ENCODE measurements at places on chromosomes 11 and 22. TPM values are rescaled to one million over a fixed set of nuclear protein-coding genes. Genes with fewer than 3 reads are reported as not detected.

DNA sequence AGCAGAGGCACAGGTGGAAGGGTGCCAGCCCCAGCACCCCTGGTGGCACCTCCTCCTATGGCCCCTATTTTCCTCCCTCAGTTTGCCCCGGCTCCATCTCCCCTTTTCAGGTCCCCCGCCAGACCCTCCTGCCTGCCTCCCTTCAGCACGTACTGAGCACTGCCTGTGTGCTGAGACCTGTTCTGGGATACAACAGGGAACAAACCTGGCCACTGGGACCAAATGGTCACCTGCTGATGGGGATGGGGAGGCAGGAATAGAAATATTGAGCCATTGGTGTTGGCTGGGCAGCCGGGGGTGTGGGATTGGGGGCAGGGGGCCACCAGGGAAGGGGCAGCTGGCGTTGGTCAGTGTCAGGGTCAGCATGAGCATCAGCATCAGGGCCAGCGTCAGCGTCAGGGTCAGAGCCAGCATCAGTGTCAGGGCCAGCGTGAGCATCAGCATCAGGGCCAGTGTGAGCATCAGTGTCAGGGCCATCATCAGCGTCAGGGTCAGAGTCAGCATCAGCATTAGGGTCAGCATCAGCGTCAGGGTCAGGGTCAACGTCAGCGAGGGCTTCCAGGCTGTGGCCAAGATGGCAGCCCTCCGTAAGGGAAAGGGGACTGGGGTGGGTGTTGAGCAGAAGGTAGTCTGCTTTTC, 7.5 kb downstream of the ZNF74 start:
- DNase-seq = no peak

DNA sequence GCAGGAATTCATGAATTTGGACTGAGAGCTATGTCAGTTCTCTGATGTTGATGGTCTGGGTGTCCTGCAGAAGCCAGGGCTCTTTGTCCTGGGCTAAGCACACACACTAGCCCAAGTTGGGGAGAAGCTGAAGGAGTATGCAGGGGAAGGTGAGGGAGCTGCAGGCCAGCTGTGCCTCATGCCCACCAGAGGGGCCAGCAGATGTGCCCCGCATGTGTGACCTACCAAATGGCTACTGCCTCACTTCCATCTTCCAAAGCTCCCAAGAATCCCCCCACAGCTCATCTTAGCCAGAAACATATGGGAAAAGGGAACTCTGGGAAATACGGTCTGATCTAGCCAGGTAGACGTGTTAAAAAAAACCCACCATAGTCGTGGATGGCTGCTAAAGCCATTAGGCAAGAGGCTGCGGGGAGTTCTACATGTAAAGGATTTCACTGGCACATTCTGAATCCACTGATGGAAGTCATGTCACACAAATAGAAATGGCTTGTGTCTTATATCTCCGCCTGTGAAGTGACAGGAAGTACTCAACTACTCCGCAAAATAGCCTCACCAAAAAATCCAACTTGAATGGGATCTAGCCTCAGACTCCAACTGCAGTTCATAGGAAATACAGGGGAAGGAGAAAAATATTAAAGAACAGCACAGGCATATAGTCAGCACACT, 96.3 kb upstream of the CLMP start:
- DNase-seq = no peak

GRCh38 chr11:14644226-14645014, 816 bp downstream of the PDE3B start:
- peak; percentile 71 for DNase-seq

GRCh38 chr11:119573858-119574257, 150.9 kb upstream of the THY1 start:
- no peak for DNase-seq

DNA sequence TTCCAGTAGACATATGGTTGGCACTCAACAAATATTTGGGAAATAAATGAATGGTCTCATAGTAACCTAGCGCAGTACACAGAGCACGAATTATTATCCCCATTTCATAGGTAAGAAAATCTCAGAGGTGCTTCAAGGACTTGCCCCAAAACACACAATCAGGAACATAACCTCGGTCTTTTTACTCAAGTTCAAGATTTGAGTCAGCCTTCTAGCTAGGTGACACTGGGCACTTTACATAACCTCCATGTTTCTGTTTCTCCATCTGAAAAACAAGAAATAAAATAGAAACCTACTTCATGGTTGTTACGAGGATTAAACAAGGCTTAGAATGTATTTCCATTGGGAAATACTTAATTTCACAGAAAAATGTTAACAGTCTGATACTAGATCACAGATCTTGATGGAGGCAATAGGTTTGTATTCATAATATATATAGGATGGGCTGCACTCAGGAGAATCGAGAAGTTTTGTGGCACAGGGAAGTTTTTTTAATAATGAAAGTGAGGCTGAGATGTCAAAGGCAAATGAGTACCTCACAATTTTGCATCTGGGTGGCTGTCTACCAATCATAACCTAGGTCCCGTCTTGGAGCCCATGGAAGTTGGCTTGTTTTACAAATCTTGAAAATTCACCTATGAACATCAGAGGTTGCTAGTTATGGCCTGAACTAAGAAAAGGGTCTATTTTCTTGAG, 147.4 kb upstream of the ZC3H12C start:
- no peak for DNase-seq

- peak; percentile 84 for DNase-seq
These were observed 21.5 kb upstream of the CBX7 start for GRCh38 chr22:39173787-39174497.

DNA sequence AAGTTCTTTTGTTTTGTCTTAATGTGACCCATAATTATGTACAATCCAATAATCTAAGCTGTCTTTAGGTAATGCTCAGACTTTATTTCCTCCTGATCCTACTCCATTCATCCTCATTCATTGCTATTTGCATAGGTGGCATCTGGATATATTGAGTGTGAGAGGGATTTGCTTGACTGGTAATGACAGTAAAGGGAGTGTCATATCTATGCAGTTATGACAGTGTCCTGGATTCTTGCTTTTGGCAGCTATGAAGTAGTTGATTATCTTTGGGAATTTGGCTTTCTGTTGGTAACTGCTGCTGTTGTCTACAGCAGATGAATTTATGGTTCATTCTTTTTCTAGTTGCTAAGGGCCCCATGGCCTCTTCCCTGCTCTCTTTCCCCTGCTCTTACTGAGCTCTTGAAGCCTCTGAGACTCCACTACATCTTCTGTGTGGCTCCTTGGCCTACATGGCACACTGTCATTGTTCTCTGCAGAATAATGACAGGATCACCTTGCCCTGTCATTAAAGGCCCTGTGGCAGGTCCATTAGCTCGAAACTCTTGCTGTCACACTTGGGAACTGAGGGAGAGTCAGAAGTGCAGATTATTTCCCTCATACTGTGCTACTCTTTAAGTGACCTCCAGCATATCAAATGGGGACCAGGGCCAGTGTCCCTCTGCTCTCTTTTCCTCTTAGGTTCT, 20.1 kb upstream of the ACAT1 start:
- DNase-seq = no peak

- no peak for DNase-seq
These were observed 961.5 kb downstream of the FAM181B start for GRCh38 chr11:81772166-81772565.

DNA sequence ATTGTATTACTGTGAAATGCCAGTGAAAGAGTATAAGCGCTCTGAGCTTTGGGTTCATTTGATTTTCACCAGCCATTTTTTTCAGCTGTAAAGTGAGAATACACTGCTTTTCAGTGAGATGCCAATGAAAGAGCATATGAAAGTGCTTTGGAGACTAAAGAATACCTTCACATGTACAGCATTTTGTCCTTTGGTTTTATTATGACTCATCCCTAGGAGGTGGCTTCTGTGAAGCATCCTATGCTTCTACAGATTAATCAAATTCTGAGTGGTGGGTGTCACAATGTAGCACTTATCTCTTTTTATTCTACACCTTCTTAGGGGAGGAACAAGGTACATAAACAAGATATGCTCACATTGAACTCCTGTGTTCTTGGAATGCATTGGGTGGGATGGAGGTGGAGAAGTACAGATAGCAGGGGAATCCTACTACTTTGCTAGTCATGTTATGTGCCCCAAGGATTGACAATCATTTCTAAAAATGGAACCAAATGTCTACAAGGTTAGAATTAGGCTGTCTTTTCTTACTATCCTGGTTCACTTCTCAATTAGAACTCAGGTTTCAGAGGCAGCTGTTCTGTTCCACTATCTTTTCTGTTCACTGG, 18.7 kb downstream of the TRIM44 start:
- no peak for DNase-seq

DNA sequence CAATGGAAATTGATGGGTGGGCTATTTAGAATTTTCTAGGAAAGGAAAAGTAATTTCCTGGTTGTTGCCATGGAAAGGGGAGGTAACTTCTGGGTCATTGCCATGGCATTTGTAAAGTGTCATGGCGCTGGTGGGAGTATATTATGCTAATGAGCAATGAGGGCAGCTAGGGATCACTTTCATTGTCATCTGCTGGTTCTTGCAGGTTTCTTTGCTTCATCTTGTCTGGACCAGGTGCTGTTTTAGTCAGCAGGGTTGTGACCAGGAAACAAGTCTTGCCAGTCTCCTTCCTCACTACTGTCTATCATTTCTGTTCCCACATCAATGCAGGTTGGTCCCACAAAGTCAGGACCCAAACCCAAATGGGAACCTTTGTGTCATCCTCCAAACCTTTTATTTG, 237.6 kb upstream of the C11orf87 start:
- no peak for DNase-seq

GRCh38 chr22:47091246-47091651, 328.8 kb downstream of the TBC1D22A start:
- DNase-seq = peak; percentile 1

DNA sequence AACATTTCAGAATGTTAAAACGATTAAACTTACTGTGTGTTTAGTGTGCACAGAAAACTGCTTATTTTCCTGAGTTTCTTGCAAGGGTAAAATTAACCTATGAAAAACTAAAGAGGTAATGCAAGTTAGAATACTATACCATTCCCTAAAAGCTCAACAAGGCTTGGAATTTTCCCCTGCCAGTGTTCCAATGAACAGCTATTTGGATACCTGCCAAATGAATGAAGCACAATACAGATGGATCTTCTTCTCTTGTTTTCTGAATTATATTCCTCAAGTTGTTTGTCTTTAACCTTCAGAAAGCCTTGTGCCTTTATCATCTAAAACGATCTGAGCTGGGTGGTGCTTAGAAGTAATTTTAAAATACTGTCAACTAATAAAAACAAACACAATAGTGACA, 204.5 kb downstream of the LRRC4C start:
- DNase-seq = no peak

- DNase-seq = no peak
These were observed 220.8 kb downstream of the RAB38 start for GRCh38 chr11:87954476-87954875.

- no peak for DNase-seq
These were observed 131.2 kb upstream of the RCN1 start for GRCh38 chr11:31959716-31960115.

DNA sequence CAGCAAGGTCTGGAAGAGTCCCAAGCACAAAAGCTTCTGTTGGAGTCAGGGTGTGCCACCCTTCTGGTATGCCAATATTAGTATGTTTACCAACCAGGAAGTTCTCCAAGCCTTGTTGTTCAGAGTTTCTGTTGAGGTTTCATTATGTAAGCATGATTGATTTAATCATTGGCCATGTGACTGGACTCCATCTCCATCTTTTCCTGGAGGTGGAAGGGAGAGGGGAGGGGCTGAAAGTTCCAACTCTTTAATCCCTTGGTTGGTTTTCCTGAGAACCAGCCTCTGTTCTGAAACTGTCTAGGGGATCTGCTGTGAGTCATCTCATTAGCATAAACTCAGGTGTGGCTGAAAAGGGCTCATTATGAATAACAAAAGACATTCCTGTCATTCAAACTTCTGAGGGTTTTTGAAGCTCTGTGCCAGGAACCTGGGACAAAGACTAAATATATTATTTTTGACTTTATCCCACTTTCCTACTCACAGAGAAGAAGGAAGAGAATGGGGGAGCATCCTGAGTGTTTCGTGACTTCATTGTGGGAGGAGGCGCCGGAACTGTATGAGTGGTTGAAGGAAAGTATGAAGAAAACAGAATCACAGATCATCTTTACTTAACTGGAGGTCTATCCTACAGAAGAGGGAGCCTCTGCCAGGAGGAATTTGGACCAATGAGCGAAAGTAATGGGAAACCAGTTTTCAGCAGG, 138.2 kb downstream of the NECTIN1 start:
- no peak for DNase-seq

DNA sequence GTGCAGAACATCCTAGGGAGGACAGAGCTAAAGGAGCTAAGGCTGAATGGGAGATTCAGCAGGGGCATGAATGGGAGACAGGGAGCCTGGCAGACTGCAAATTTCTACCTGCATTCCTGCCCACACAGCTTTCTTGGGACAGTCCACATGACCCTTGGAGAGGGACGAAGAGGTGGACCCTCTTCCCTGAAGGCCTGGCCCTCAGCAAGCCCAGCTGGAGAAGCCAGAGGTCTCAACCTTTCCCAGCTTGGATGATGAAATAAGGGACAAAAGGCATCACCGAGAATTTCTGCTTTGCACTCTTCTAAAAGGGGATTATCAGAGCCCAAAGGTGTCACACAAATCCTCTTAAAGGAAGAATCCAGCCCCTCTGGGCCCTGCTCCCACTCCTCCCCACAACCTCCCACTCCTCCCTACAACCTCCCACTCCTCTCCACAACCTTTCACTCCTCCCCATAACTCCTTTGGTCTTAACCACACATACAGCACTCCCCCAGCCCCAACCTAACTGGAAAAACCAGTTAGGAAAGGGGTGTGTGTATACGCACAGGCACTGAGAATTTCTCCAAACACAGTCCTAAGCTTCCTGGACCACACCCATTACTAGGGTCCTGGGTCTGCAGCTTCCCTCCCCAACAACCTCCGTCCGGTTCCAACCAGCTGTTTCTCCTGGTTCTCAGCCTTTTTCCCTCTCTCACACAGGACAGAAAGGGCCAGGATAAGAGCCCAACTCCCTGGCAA, 38.4 kb downstream of the RPL27A start:
- no peak for DNase-seq

DNA sequence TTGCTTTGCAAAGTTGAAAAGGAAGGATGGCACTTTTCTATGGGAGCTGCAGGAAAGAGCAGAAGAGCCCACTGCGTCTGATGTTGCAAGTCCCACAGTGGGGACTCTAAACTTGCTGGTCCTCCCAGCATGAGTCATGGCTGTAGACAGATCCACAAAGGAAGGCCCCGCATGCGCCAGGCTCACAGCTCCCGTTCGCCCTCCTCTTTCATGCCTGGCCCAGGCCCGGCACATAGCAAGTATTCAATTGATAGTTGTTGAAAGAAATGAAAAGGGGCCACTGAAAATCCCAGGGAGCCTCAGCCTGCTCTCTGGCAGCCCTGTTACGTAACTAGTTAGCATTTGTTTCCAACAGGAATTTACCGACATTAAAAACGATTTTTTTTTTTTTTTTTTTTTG, 18.9 kb downstream of the AP1B1 start:
- no peak for DNase-seq

GSTT2 gene
- total RNA-seq = not detected

TSPAN4 gene
- total RNA-seq = 8.8 TPM

FOLR3 gene
- not detected for total RNA-seq

DBX1 gene
- not detected for total RNA-seq

GLYAT gene
- not detected for total RNA-seq

PGA5 gene
- total RNA-seq = not detected

MTCH2 gene
- total RNA-seq = 124 TPM

BSX gene
- total RNA-seq = not detected

TAGLN gene
- total RNA-seq = 1.8 TPM

MRPL40 gene
- total RNA-seq = 47.7 TPM

PATZ1 gene
- total RNA-seq = 35.6 TPM

ASRGL1 gene
- 6.5 TPM for total RNA-seq

MMP1 gene
- not detected for total RNA-seq

ARHGEF17 gene
- total RNA-seq = not detected

NTM gene
- not detected for total RNA-seq

Measured in CD8-positive, alpha-beta memory T cell (primary cell).